Activated T-helper 1 cell treated with Interleukin-2 at 50 U/mL for 16 hours (primary cell): ENCODE measurements at places on chromosomes 1 and 21.

GRCh38 chr1:153728305-153729066, 636 bp downstream of the INTS3 start:
- peak; percentile 13 for DNase-seq

DNA sequence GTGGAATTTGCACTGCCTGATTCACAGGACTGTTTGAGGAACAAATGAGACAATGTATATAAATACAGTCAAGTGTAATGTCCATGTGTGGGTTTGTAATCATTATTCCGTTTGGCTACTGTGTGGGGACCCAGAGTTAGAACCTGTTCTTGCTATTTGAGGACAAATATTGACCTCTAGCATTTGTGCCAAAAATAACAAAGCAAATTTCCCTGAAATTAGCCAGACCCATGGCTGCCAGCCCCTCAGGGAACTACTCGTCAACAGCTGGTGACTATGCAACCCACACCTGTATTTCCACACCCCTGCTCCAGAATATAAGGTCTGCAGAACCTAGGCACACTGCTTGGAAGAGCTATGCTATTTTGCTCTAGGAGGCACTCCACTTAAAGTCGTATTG, 70.7 kb downstream of the KCNJ6 start:
- no peak for DNase-seq

DNA sequence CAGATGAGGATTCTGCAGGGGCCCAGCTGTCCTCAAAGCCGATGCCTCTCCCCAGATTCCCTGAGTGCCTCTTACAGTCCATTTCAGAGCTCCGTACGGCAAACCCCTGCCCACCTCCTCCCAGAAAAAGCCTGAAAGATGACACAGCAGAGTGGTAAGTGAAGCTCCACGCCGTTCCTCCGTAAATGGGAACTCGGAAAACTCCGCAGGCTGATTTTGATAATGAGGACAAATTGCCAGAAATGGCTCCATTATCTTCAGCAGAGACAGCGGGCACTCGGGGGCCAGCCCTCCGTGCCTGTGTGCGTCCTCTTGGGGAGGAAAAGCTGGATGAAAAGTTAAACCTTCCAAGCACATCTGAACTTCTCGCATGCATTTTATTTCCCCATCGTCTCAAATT, 81.1 kb downstream of the NPHP4 start:
- no peak for DNase-seq

GRCh38 chr1:232621050-232621449, 8.9 kb downstream of the SIPA1L2 start:
- DNase-seq = no peak

DNA sequence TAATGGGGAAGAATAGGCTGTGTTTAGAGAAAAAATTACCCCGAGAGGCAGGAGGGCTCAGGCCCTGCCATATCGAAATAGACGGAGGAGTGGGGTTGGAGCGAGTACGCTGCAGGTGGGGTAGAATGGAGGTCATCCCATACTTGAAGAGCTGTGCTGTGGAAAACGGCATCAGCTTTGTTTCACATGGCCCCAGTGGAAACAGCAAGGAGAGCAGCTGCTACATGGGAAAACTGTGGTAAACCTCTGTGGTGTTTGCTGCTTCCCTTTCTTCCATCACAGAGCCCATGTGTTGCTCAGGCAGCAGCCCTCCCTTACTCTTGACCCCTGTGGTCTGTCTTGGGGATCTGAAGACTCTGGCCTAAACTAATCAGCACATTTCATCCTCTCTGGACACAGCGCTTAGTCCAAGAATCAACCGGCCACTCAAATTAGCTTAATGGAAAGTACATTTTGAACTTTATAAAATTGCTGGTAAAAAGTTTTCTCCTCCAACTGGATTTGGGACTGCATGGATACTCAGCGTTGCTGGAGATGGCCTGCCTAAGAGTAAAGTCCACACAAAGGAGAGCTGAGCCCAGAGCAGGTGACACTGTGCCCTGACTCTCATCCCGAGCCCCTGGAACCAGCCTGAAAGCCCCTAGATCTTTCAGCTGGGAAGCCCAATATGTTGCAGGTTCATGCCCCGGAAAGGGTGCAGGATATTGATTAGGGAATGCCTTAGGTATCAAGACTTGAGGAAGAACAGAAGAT, 127.1 kb upstream of the GADD45A start:
- no peak for DNase-seq

DNA sequence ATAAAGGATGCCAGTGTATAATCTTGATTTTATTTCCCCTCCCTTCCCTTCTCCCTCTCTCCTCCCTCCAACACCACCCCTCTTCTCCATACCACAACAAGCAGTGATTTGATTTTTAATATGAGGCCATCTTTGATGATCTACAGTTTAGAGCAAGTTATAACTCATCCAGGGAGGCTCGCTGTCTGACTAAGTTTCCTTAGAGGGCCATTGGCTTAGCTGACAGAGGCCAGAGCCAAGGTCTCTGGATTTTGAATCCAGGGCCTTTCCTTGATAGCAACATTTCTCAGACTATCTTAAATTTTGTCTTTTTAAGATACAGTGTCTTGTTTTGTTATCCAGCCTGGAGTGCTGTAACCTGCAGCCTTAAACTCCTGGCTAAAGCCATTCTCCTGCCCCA, 431.0 kb upstream of the USP24 start:
- DNase-seq = no peak

- DNase-seq = no peak
These were observed 10.1 kb upstream of the ACTRT2 start for GRCh38 chr1:3011127-3011526.

GRCh38 chr1:217076902-217077301, 353.7 kb upstream of the ESRRG start:
- no peak for DNase-seq

DNA sequence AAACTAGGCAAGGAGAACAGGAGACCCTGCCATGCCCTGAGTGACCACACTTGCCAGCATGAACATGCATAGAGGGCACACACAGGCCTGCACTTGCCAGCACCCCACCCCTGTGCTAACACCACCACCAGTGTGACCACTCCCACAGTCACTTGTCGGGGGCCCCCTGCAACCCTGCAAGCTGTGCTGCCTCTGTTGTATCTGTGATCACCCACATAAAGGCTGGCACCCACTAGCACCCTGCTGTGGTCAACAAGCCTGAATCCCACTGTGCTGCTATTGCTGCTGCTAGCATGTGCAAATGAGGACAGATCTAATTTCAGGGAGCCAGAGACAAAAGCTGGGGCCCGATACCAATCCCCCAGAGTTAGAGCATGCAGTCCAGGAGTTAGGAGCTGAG, 217.7 kb downstream of the GIPC2 start:
- no peak for DNase-seq

DNA sequence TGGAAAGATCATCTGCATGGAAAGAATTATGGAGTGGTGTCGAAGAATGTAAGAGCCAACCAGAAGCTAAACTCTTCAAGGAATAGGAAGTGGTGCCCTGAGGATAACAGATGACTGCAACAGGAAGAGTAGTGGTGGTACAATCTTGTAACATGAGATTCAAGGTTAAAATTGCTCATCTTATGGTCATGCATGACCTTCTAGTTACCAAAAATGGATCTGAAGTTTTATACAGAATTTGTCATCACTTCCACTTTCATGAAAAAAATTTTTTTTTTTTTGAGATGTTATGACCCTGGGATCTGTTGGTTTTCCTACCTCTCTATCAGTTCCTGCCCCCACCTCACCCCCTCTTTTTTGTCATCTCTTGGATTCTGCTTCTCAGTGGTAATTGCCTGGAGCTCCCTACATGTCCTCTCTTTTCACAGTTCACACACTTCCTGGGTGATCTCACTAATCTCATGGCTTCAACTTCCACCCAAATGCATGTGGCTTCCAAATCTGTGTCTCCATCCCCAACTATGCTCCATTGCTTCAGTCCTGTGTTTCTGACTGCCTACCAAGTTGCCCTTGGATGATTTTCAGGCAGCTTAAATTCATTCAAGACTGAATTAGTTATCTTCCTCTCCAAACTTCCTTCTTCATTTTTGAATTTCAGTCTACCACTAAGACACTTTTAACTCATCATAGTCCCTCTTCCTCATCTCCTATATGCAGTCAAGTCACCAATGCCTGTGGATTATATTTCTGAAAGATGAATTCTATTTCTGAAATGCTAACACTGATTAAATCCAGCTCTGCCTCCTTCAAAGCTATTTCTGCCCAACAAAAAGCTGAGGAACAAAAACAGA, 48.4 kb downstream of the SLAMF6 start:
- no peak for DNase-seq

DNA sequence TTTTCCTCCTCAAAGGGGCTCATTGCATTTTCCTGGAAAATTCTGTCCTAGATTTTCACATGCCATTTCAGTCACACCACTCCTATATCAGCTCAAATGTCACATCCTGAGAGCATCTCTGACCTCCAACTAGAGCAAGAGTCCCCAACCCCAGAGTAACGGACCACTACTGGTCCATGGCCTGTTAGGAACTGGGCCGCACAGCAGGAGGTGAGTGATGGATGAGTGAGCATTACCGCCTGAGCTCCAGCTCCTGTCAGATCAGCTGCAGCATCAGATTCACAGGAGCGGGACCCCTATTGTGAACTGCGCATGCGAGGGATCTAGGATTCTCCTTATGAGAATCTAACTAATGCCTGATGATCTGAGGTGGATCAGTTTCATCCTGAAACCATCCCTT, 12.7 kb upstream of the RRP15 start:
- DNase-seq = no peak

- peak; percentile 7 for DNase-seq
These were observed 61.0 kb downstream of the TIAM1 start for GRCh38 chr21:31283025-31283424.

DNA sequence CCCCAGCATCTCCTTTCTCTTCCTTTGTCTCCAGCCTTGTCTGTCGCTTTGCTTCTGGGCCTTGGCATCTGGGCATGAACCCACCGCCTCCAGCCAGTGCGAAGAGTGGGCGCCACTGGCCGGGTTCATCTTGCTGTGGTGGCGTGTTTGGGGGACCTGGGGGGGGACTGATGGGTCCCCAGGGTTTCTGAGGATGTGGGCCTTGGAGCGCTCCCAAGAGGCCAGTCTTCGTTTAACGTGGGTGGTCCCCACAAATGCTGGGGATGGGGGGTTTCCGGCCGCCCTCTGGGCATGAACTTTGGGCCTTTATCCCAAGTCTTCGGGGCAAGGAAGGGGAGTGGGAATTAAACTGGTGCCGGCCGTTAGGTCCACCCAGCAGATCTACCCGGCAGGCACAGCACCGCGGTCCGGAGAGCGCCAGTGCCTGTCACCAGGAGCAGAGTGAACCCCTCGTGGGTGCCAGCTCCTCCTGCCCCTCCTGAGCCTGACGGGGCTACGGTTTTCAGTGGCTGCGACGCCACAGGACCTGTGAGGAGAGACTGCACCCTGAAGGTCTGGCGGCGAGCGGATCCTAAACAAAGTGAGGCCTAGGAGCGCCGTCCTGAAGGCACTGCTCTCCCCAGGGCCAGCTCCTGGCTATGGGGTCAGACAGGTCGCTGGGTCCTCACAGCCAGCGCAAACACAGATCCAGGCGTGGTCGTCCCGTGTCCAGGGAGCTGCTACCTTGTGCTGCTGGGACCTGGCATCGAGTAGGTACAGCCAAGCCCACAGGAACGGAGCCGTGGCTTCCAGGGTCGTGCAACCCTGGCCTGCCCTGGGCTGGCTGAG, 12.1 kb upstream of the C1orf174 start:
- no peak for DNase-seq

DNA sequence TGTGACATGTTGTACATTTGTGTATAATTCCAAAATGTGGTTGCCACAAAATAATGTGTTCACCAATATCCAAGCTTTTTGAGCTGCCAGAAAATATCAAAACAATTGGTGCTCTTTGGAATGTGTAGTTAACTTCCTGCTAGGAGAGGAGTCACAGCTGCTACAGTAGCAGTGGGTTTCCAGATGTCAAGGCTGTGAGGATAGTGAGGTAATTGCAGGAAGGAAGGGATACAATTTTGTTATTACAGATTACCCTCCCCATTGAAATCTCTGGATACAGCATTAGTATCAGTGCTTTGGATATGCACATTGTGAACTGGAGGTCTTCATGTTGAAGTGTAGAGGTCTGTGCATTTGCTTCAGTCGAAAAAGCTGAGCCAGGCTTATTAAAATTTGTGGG, 253.2 kb downstream of the PTPRC start:
- no peak for DNase-seq

DNA sequence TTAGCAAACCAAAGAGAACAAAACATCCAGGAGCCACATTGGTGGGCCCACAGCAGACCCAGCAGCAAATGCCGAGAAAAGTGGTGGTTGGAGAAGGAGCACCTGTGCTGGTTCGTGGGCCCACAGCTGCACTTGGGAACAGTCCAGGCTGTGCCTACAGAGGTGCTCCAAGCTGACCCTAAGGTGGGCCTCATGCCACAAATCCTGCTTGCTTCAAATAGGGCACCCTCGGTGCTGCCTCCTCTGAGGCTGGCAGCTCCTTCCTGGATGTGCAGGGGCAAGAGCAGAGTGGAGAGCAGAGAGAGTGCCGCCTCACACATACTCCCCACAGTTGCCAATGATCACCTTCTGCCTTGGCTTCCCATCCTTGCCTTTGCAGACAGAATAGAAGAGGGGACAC, 40.1 kb downstream of the BMP8A start:
- no peak for DNase-seq

DNA sequence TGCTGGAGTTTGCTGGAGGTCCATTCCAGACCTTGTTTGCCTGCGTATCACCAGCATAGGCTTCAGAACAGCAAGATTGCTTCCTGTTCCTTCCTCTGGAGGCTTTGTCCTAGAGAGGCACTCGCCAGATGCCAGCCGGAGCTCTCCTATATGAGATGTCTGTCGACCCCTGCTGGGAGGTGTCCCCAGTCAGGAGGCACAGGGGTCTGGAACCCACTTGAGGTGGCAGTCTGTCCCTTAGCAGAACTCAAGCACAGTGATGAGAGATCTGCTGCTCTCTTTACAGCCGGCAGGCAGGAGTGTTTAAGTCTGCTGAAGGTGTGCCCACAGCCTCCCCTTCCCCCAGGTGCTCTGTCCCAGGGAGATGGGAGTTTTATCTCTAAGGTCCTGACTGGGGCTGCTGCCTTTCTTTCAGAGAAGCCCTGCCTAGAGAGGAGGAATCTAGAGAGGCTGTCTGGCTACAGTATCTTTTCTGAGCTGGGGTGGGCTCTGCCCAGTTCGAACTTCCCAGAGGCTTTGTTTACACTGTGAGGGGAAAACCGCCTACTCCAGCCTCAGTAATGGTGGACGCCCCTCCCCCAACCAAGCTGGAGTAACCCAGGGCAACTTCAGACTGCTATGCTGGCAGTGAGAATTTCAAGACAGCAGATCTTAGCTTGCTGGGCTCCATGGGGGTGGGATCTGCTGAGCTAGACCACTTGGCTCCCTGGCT, 205.0 kb downstream of the GPR52 start:
- no peak for DNase-seq

DNA sequence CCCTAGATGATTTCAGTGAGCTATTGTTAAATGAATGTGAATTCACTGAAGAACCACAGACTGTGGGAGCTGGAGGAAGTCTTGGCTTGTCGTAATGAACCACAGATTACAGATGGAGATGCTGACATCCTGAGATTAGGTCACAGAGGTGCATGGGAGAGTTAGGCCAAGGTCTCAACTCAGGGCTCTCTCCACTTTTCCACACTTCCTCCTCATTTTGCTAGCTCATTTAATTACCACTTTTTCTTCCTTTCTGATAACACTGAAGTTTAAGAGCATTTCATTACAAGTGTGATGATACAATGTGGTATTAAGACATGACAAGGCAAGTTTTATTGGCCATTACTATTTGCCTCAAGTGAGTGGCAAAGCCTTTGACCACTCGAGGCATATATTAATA, 30.8 kb downstream of the ST6GALNAC3 start:
- DNase-seq = no peak

GRCh38 chr1:89358287-89358893, 5.5 kb upstream of the GBP6 start:
- DNase-seq = peak; percentile 60
